ENCODE measurements at places on chromosomes 12 and 14. TPM values are rescaled to one million over a fixed set of nuclear protein-coding genes. Genes with fewer than 3 reads are reported as not detected.

DNA sequence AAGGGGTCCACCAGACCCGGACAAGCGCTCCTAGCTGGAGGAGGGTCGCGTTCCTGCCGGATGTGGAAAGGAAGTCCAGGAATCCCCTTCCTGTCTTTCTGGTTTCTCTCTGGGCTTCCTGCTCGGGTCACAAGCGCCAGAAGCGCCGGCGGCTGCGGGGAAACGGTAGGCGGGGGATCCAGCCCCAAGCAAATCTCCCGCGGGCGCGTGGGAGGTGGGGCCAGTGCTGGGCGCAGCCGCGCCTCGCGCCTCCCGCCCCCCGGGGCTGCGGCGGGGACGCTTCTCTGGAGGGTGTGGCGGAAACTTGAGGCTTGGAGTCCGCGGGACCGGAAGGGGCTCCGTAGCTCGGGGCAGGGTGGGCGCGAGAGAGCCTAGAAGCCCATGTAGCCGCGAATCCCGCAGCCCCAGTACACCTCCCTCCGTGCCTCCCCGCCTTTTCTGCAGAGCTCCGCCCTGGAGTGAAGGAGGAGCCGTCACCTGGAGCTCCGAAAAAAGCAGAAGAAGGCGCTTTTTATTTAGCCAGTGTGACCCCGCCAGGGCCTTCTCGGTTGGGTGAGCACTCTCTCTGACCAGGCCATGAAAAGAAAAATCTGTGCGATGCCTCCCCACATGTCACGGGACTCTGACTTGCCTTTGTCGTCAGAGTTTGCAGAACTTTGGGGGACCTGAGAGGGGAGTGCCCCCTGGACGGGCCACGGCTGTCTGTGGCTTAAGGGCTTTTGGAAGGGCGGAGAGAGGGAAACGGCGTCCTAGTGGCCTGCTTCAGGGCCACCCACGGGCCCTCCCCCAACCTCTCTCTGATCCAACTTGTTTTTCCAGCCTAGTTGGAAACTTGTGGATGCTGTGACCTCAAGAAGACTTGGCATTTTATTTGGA lies 21.4 kb upstream of the CLEC2D start:
- no peaks in the 10 kb centered on the region for H3K27me3 ChIP-seq
- peak; percentile 96 for DNase-seq
- H3K4me3 ChIP-seq = peak overlapping the region; percentile 97
- H3K36me3 ChIP-seq = peaks cover 29% of the 10 kb centered on the region

Gene TAS2R50
- total RNA-seq = 1.2 TPM

GRCh38 chr14:75800792-75801191 lies 139.7 kb downstream of the TTLL5 start:
- no peak overlapping the region for H3K27ac ChIP-seq
- no peak for DNase-seq
- H3K27me3 ChIP-seq = no peaks in the 10 kb centered on the region
- H3K4me3 ChIP-seq = no peak overlapping the region

GRCh38 chr12:48061938-48062719 lies 43.8 kb downstream of the SENP1 start:
- H3K4me3 ChIP-seq = no peak overlapping the region
- no peaks in the 10 kb centered on the region for H3K4me1 ChIP-seq
- H3K27me3 ChIP-seq = no peaks in the 10 kb centered on the region
- no peak overlapping the region for H3K27ac ChIP-seq
- peaks cover 88% of the 10 kb centered on the region for H3K36me3 ChIP-seq

DNA sequence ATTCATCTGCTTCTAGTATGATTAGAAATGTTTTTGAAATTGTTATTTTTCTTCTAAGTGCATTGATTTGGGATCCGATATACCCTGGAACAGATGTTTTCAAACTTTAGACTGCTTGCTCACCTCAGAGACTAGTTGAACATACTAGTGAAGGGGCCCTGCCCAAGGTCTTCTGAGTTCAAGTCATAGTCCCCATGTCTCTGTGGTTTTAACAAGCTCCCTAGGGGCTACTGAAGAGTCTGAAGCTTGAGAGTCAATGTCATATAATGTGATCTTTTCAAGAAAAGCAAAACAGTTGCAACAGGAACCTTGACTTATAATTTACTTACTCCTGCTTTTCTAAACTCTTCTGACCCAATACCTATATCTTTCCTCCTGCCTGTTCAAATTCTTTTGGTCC lies 7.5 kb upstream of the UBE2N start:
- no peaks in the 10 kb centered on the region for H3K36me3 ChIP-seq
- H3K27ac ChIP-seq = no peak overlapping the region
- peak overlapping the region; percentile 5 for H3K4me3 ChIP-seq
- H3K27me3 ChIP-seq = no peaks in the 10 kb centered on the region
- no peak for DNase-seq
- peaks cover 23% of the 10 kb centered on the region for H3K4me1 ChIP-seq

Gene IFNG-AS1
- 1.9 TPM for total RNA-seq

- H3K4me1 ChIP-seq = no peaks in the 10 kb centered on the region
- peaks cover 7% of the 10 kb centered on the region for H3K27me3 ChIP-seq
- no peak overlapping the region for H3K4me3 ChIP-seq
- DNase-seq = no peak
Observed at GRCh38 chr14:61113561-61114225, 132.6 kb downstream of the SLC38A6 start.

DNA sequence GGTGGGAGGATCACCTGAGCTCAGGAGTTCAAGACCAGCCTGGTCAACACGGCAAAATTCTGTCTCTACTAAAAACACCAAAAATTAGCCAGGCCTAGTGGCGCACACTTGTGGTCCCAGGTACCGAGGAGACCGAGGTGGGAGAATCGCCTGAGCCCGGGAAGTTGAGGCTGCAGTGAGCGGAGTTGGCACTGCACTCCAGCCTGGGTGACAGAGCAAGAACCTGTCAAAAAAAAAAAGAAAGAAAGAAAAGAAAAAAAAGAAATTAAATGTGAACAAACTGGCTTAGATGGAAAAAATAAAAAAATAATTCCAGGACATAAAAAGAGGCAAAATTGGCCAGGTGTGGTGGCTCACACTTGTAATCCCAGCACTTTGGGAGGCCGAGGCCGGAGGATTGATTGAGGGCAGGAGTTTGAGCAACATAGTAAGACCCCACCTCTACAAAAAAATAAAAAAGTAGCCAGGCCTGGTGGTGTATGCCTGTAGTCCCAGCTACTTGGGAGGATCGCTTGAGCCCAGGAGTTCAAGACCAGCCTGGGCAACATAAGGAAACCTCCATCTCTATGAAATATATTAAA lies 3.5 kb downstream of the TMEM119 start:
- no peaks in the 10 kb centered on the region for H3K4me1 ChIP-seq
- no peaks in the 10 kb centered on the region for H3K36me3 ChIP-seq
- H3K27ac ChIP-seq = no peak overlapping the region
- H3K27me3 ChIP-seq = no peaks in the 10 kb centered on the region
- no peak overlapping the region for H3K4me3 ChIP-seq

DNA sequence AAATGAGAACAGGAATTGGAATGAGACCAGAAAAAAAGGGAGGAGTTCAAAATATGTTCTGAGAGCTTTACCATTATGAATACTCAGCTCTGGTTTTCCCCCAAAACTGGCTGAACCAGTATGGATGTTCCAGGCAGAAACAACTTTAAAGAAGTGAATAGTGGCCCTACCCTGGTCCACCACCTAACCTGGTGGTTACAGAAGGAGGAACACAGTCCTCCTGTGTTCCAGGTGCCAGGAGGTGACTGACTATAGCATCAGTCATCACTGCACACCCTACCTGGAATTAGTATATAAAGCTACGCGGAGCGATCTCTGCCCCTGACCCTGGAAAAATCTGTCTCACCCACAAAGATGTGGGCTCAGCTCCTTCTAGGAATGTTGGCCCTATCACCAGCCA lies at the start of gene A2ML1:
A2ML1 (plus strand) TSS at position 324 of the 400 bp plus-strand sequence; CDS start at position 355, 31 bp downstream.
- no peak for DNase-seq
- H3K4me1 ChIP-seq = no peaks in the 10 kb centered on the region

Gene POTEG
- total RNA-seq = not detected

GRCh38 chr12:58719161-58719560 lies 201.1 kb downstream of the LRIG3 start:
- H3K27me3 ChIP-seq = no peaks in the 10 kb centered on the region
- no peak overlapping the region for H3K27ac ChIP-seq
- H3K36me3 ChIP-seq = no peaks in the 10 kb centered on the region
- no peak for DNase-seq
- H3K4me3 ChIP-seq = no peak overlapping the region

- peaks cover 36% of the 10 kb centered on the region for H3K4me1 ChIP-seq
- no peaks in the 10 kb centered on the region for H3K36me3 ChIP-seq
- peak; percentile 64 for DNase-seq
- H3K4me3 ChIP-seq = peak overlapping the region; percentile 78
- H3K27ac ChIP-seq = peak overlapping the region; percentile 91
Observed at GRCh38 chr12:27780612-27781408, 774 bp upstream of the MANSC4 start.

Gene DENND5B
- 1.7 TPM for total RNA-seq

DNA sequence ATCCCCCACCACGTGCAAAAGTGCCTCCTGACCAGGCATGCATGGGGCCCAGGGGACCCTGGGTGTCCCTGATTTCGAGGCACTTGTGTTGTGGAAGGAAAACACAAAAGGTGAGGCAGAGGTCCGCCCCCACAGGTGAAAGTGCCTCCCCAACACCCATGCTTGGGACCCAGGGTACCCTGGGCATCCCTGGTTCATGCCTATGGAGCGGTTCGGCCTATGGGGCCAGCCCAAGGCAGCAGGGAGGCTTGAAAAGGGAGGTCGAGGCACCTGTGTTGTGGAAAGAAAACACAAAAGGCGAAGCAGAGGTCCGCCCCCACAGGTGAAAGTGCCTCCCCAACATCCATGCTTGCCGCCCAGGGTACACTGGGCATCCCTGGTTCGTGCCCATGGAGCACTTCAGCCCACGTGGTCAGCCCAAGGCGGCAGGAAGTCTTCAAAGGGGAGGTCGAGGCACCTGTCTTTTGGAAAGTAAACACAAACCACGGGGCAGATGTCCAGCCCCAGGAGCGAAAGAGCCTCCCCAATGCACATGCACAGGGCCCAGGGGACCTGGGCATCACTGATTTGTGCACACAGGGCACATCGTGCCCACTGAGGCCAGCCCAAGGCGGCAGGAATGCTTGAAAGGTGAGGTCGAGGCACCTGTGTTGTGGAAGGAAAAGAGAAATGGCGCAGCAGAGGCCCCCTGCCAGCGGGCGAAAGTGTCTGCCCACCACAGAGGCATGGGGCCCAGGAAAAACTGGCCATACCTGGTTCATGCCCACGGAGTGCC lies 375.5 kb downstream of the ALG10 start:
- no peaks in the 10 kb centered on the region for H3K36me3 ChIP-seq
- DNase-seq = peak; percentile 55
- no peak overlapping the region for H3K4me3 ChIP-seq

Gene CLEC4A
- 2.9 TPM for total RNA-seq

Gene VRTN
- total RNA-seq = not detected

- H3K4me3 ChIP-seq = no peak overlapping the region
- H3K27ac ChIP-seq = no peak overlapping the region
- H3K27me3 ChIP-seq = no peaks in the 10 kb centered on the region
- no peaks in the 10 kb centered on the region for H3K36me3 ChIP-seq
- H3K4me1 ChIP-seq = no peaks in the 10 kb centered on the region
Observed at GRCh38 chr14:83470466-83470865, 1936.8 kb upstream of the SEL1L start.

Gene TMBIM4
- total RNA-seq = 94.4 TPM

Gene MIP
- total RNA-seq = not detected

DNA sequence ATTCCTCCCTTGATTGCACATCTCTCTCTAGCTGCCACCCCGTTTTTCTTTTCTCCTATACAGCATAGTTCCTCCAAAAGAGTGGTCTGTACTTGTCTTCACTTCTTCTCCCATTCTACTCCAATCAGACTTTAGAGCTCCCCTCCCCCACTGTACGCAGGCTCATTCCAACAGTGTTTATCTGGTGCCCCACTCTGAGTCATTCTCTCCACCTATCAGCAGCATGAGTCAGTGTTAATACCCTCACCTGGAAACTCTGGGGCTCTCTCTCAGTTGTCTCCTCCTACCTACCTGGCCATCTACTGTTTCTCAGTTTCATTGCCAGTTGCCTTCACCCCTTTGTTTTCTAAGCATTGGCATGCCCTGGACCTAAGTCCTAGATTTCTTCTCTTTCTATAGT lies 175.1 kb upstream of the ARHGAP5 start:
- no peak overlapping the region for H3K27ac ChIP-seq
- H3K27me3 ChIP-seq = peaks cover 11% of the 10 kb centered on the region
- no peak for DNase-seq
- H3K36me3 ChIP-seq = no peaks in the 10 kb centered on the region

Gene DAAM1
- total RNA-seq = 18.1 TPM

GRCh38 chr12:49049566-49050224 lies 10.9 kb downstream of the KMT2D start:
- H3K27me3 ChIP-seq = no peaks in the 10 kb centered on the region
- no peak for DNase-seq
- no peak overlapping the region for H3K27ac ChIP-seq
- peaks cover 12% of the 10 kb centered on the region for H3K4me1 ChIP-seq
- H3K36me3 ChIP-seq = no peaks in the 10 kb centered on the region

Gene MMP17
- total RNA-seq = 0.62 TPM

GRCh38 chr14:67173719-67174118 lies 15.5 kb upstream of the GARIN2 start:
- H3K4me3 ChIP-seq = no peak overlapping the region
- no peak overlapping the region for H3K27ac ChIP-seq
- no peaks in the 10 kb centered on the region for H3K27me3 ChIP-seq
- H3K4me1 ChIP-seq = no peaks in the 10 kb centered on the region

Gene FAM186B
- total RNA-seq = 0.33 TPM

GRCh38 chr14:92768795-92769194 lies 20.4 kb upstream of the LGMN start:
- no peak overlapping the region for H3K27ac ChIP-seq

DNA sequence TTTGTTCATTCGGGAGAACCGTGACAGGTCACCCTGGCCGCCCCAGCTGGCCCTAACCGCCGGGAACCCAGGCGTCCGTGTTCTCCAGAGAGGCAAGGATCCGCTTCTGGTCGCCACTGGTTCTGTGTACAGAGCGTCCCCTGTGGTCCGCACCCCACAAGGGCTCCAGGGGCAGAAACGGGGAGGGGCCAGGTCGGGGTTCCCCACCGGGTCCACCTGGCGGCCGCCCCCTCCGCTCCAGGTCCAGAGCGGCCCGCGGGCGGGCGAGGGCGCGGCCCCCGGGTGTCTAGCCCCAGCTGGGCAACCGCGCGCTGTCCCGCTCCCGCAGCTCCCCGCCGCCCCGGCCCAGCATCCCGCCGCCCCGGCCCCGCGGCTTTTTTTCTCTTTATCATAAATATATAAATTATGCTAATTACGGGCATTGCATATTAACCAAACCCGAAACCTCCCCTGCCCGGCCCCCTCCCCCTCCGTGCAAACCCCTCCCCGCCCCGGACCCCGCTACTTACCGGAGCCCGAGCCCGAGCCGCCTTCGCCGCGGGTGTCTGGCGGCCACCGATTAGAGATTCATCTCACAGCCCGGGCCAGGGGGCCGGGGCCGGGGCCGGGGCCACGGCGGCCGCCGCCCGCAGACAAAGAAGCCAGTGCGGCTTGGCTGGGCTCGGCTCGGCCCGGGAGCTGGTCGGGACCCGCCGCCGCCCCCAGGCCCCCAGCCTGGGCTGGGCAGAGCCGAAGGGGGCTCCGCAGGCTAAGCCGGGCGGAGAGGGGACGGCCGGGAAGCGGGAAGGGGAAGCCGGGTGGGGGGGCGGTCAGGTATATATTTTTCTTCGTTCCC lies 512 bp downstream of the POU6F1 start:
- no peaks in the 10 kb centered on the region for H3K27me3 ChIP-seq
- H3K36me3 ChIP-seq = peaks cover 3% of the 10 kb centered on the region
- peak; percentile 45 for DNase-seq
- peak overlapping the region; percentile 92 for H3K4me3 ChIP-seq
- H3K27ac ChIP-seq = peak overlapping the region; percentile 98

Gene KIF5A
- total RNA-seq = 1.5 TPM

Gene SLC38A4
- total RNA-seq = not detected

Measured in naive thymus-derived CD8-positive, alpha-beta T cell (primary cell).